GM12891 (cell line): ENCODE measurements at places on chromosomes 16 and 17.

DNA sequence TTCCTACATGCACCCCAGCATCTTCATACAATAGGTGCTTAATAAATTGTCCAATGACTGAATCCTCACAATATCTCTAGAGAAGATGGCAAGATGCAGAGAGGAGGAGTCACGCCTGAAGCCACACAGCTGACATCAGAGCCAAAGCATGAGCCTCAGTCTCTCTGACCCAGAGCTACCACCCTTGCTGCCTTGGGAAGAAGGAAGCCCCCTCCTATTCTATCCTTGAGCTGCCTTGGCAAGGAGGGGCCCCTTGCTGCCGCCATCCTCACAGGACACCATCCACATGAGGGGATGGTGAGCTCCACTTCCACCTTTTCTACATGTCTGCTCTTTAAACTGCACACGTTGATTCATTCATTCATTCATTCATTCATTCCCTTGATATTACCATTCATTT is 37.0 kb upstream of the C16orf78 start:
- DNase-seq: no peak

DNA sequence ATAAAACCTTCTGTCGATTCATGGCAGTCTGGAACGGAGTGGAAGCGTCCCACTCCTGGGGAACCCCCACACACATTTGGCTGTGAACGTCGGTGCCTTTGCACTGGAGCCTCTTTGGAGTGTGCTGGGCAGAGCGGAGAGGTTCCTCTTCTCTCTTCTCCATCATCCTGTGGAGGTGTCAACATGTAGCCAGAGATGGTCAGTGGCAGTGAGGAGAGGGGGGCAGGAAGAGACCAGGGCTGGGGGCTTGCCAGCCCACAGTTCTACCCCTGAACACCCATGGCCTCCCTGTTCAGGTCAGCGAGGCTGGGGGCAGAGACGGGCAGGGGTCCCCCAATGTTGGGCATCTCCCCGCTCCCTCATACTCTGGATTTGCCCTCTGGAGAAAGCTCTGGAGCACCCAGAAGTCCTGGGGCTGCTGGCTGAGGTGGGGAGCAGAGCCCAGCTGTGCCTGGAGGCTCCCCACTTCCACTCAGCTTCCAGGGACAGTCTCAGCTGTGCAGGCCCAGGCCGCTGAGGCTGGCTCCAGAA is 223.7 kb downstream of the SEC14L1 start:
- no peak for DNase-seq

GRCh38 chr16:49505556-49505955 is 132.0 kb downstream of the C16orf78 start:
- no peak for DNase-seq

GRCh38 chr16:66668777-66669444 is 27.6 kb downstream of the CMTM4 start:
- no peak for DNase-seq

- DNase-seq: peak; percentile 80
Measured at GRCh38 chr17:17724307-17725010, 43.2 kb downstream of the RAI1 start.

DNA sequence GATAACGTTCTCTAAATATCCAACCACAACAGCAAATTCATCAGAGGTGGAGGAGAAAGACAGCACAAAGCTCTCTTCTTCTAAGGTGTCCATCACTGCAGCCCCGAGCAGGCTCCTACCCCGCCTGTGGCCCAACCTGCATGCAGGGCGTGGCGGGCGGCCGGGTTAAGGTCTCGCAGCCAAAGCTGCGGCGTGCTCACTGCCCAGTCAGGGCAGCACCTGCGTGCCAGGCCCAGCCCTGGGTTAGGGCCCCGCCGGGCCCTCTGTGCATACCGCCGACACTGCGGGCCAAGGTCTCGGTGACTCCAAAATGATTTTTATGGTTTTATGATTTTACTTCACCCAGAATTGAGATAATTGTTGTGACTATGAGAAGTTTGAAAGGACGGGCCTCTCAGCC is 57.8 kb downstream of the FOXK2 start:
- no peak for DNase-seq

DNA sequence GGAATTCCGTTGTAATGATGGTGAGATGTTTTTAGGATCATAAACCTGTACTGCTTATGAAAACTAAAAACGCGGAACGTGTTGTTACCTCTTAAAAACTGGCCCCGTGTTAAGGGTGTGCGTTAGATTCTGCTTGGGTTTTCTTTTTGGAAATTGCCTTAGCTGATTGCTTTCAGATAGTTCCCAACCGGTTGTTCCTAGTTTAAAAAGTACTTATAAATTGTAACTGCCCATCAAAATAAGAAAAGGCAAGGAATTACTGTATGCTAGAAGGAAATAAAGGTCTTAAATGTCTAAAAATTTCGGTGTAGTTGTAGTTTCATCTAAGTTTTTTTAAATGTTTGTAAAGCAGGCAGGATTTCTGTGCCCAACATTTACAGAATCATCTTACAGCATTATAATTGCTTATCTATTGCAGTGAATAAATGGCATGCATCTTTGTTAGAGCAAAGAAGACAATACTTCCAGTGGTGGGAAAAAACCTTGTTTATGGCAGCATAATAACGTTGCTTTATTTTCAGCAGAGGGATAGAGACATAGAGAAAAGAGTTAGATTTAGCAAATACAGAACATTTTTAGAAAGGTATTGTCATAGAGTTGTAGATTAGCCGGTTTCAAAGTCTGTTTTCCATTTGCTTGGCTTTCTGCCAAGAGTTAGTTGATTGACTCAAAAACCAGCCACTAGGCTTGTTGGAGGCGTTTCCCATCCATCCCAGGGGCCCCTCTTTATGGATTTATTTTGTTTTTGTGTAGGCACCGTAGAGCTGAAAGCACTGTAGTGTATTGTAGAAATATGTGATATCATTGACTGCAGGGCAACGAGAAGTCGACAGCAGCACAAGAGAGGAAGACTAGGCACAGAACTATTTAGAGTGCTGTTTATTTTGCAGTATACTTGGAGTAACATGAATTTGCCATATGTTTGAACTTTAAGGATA is 1.7 kb downstream of the PPM1D start:
- DNase-seq: no peak

DNA sequence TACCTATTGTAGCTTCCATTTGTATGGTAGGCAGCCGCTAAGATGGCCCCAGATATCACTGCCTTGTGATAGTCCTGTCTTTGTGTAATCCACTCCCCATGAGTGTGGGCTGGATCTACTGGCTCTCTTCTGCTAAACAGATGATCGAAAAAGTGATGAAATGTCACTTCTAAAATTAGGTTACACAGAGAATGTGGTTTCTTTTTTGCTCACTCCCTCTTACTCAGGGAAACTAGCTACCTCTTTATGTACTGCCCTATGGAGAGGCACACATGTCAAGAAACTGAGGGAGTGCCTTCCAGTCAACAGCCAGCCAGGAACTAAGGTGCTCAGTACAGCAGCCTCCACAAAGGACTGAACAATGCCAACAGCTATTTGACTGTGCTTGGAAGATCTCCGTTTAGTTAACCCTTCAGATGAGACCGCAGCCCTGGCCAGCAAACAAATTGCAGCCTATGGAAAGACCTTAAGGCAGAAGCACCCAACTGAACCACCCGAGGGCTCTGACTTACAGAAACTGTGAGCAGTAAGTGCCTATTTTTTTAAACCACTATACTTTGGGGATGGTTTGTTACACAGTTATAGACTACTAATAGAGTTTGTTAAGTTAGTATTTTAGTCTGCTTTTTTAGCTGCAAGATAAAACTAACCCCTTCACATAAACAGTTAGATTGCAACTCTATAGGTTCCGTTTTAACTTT is 113.2 kb upstream of the MAF start:
- no peak for DNase-seq

- no peak for DNase-seq
Measured at GRCh38 chr16:83561876-83562275, 245.9 kb upstream of the HSBP1 start.

- DNase-seq: no peak
Measured at GRCh38 chr17:72646176-72646575, 446.3 kb downstream of the SLC39A11 start.

DNA sequence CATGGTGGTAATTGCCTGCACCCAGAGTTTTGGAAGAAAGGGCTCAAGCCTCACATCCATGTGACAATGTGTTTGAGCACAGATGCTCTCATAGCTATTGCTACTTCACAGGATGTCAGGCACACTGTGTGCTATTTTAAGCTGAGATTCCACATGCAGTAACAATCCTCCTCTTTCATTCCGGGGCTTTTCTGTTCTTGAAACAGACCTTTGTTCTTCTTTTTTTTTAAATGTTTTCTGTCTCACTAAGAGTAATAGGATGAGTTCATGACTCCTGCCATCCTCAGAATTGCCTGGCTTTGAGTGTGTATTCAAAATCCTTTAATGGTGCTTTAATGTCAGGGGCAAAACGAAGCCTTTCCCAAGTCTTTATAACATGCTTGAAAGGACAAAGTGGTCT is 198.9 kb downstream of the ABCC12 start:
- no peak for DNase-seq

DNA sequence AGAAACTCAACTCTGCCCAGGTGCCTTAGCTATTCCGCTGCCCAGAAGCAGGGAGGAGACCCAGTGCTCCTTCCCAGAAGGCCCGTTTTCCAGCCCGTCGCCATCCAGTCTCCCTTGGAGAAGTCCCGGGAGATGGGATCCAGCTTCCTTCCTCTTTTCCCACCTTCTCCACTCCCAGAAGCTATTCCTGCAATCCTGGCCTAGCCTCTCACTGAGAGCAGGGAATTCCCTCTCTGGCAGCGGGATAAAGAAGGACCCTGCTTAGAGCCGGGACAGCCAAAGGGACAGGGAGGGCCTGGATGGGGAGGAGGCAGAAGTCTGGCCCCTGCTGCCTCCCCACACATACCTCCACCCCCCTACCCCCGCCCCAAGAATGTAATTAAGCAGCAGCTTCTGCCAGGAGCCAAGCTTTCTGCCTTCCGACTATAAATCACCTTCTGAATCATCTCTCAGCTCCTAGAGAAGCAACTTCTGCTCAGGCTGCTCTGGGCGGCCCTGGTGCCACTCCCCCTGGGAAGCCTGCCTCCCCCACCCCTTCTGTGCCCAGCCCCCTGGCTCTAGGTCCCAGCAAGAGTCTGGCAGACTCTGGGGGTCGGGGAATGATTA is 6.4 kb downstream of the WNT3 start:
- DNase-seq: no peak

GRCh38 chr16:21159281-21159951 is 942 bp downstream of the LDAF1 start:
- peak; percentile 25 for DNase-seq

GRCh38 chr16:20740007-20740883 is 1.4 kb downstream of the THUMPD1 start:
- DNase-seq: no peak

GRCh38 chr17:61454381-61455323 is 2.4 kb downstream of the TBX4 start:
- no peak for DNase-seq

GRCh38 chr16:13108126-13108525 is 206.7 kb downstream of the SHISA9 start:
- no peak for DNase-seq

DNA sequence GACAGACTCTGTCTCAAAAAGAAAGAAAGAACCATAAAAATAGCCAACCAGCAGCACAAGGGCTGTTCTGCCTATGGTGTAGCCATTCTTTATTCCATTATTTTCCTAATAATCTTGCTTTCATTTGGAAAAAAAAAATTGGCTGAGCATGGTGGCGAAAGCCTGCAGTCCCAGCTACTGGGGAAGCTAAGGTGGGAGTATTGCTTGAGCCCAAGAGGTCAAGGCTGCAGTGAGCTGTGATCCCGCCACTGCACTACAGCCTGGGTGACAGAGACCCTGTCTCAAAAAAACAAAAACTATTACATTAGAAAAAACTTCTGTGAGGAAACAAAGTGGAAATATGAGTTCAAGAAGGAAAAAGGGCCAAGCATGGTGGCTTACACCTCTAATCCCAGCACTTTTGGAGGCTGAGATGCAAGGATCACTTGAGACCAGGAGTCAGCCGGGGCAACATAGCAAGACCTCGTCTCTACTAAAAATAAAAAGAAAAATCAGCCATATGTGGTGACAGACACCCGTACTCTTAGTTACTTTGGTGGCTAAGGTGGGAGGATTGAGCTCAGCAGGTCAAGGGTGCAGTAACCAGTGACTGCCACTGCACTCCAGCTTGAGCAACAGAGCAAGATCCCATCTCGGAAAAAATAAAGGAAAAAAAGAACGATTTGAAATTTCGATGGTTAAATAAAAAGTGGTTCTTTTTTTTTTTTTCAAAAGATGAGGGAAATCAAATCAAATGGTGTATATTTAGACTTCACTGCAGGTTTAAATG is 2.5 kb downstream of the DCAKD start:
- no peak for DNase-seq

DNA sequence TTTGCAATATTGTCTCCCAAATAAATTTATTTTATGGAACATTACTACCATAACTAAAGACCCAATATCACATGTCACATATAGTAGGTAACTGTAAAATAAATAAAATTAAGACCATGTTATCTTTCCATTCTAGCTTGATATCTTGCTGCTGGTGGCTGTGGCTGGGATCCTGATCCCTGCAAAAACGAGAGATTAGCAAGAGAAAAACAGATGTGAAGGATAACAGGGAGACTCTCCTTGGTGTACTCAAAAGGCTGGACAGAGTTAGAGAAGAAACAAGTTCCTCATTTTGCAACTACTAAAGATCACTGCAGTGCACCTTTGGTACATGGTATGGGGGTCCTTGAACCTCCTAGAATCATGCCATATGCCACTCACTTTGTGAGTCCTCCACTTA is 49.7 kb downstream of the ARHGAP27 start:
- no peak for DNase-seq

- DNase-seq: no peak
Measured at GRCh38 chr16:23505180-23505665, 5.1 kb downstream of the GGA2 start.

- peak; percentile 15 for DNase-seq
Measured at GRCh38 chr17:68539548-68540467, 27.6 kb downstream of the PRKAR1A start.

- DNase-seq: no peak
Measured at GRCh38 chr16:67210069-67210937, 11.4 kb downstream of the ELMO3 start.

- no peak for DNase-seq
Measured at GRCh38 chr16:70582280-70582978, 58.8 kb downstream of the SF3B3 start.

- no peak for DNase-seq
Measured at GRCh38 chr16:30722916-30723315, 23.9 kb downstream of the SRCAP start.

DNA sequence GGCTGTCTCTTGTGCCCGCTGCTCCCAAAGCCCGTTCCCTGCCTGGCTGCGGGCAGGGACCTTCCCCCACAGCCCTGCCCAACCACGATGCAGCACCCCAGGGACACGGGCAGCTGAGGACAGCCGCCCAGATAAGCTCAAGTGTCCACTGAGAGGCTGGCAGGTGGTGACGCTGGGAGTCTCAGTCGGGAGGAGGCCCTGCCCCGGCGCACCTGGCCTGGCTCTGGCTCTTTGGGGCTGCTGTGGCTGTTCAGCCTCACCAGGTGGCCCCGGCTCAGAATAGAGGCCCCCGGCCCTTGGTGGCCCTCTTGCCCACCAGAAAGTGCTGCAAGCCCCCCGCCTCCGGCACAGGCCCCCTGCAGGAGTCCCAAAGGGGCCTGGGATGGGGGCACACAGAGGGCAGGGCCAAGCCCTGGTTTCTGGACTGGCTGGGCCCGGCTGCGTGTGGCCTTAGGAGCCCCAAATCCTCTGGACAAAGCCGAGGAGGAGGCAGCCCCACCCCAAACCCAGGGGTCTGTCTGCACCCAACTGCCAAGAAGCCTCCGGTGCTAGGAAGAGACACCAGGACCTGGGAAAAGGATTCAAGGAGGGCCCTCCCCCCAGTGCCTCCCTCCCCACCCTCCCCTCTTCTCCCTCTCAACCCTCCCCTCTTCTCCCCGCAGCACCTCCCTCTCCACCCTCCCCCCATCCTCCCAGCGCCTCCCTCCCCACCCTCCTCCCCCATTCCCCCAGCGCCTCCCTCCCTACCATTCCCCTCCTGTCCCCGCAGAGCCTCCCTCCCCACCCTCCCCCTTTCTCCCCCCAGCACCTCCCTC is 5.3 kb downstream of the NTHL1 start:
- DNase-seq: no peak
